T-cell (primary cell): ENCODE measurements at places on chromosomes 2 and 18.

GRCh38 chr2:172884336-172884735 is 148.7 kb downstream of the RAPGEF4 start:
- no peak overlapping the region for H3K27ac ChIP-seq
- DNase-seq, result no peak
- no peaks in the 10 kb centered on the region for H3K4me1 ChIP-seq
- no peak overlapping the region for H3K4me3 ChIP-seq
- H3K36me3 ChIP-seq, result no peaks in the 10 kb centered on the region
- H3K27me3 ChIP-seq, result peaks cover 4% of the 10 kb centered on the region

GRCh38 chr2:185374878-185375277 is 363.7 kb upstream of the FSIP2 start:
- no peak overlapping the region for H3K27ac ChIP-seq
- H3K4me3 ChIP-seq, result no peak overlapping the region
- DNase-seq, result no peak

GRCh38 chr18:58396144-58396543 is 232.7 kb downstream of the ALPK2 start:
- no peaks in the 10 kb centered on the region for H3K27me3 ChIP-seq
- no peaks in the 10 kb centered on the region for H3K4me1 ChIP-seq
- no peak overlapping the region for H3K27ac ChIP-seq

GRCh38 chr2:60515721-60516226 is 37.7 kb downstream of the BCL11A start:
- H3K36me3 ChIP-seq, result peaks cover 4% of the 10 kb centered on the region
- H3K4me1 ChIP-seq, result peaks cover 5% of the 10 kb centered on the region
- no peak for DNase-seq
- no peak overlapping the region for H3K4me3 ChIP-seq
- no peaks in the 10 kb centered on the region for H3K27me3 ChIP-seq

DNA sequence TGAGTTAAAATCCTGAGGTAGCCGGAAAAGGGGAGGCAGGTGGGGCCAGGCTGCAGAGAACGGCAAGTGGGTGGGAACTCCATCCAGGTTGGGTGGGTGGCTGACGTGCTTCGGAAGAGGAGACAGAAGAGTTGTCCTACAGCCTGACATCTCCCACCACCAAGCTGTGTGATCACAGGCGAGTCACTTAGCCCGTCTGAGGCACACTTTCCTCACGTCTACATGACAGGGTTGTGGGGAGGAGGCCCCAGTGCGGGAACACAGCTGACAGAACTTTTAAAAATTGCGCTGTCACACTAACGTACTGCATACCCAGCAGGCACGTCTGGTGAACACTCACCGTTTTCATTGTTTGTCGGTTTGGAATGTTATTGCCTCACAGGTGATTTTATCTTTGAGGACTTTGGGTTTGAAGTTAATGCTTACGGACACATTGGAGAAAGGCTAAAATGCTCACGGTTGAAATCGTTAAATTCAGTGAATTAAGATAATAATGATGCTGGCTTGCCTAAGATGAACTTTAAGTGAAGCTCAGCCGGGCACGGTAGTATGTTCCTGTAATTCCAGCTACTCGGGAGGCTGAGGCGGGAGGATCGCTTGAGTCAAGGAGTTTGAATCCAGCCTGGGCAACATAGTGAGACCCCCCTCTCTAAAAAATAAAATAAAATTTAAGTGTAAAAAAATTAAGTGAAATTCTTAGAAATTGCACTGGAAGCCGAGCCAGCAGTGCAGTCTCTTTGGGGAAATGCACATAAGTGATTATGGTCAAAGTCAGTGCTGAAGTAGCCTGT is 8.9 kb downstream of the EMILIN2 start:
- H3K27ac ChIP-seq, result no peak overlapping the region
- peaks cover 31% of the 10 kb centered on the region for H3K27me3 ChIP-seq
- DNase-seq, result no peak
- H3K4me1 ChIP-seq, result peaks cover 12% of the 10 kb centered on the region

DNA sequence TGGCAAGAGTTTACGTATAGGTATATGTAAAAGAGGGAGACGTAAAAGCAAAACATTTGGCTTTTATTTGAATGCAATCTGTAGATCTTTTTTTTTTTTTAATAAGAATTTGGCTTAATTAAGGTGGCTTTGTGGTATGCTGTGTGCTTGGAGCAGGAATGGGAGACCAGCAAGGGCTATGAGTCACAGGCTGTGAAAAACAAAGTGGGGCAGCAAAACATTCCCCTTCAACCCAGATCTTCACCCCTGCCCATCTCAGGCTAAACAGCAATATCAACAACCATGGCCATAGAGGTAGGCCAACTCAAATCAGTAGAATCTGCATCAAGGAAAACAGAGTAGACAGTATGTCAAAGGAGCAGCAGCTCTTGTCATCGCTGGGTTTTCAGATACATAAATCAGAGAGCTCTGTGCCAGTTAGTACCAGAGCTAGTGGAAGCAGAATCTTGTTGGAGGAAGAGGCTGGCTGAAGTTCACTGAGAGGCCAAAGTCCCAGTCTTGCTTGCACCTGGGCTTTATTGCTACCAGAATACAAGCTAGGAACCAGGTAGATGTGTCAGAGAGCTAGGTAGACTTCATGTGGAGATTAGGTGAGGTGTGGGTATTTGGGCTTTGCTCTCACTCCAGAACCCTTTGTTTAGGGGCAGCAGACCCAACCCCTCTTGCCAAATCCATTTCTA is 191.5 kb upstream of the FANCL start:
- no peak overlapping the region for H3K27ac ChIP-seq
- H3K4me3 ChIP-seq, result no peak overlapping the region
- no peaks in the 10 kb centered on the region for H3K36me3 ChIP-seq
- peaks cover 10% of the 10 kb centered on the region for H3K27me3 ChIP-seq
- no peaks in the 10 kb centered on the region for H3K4me1 ChIP-seq

DNA sequence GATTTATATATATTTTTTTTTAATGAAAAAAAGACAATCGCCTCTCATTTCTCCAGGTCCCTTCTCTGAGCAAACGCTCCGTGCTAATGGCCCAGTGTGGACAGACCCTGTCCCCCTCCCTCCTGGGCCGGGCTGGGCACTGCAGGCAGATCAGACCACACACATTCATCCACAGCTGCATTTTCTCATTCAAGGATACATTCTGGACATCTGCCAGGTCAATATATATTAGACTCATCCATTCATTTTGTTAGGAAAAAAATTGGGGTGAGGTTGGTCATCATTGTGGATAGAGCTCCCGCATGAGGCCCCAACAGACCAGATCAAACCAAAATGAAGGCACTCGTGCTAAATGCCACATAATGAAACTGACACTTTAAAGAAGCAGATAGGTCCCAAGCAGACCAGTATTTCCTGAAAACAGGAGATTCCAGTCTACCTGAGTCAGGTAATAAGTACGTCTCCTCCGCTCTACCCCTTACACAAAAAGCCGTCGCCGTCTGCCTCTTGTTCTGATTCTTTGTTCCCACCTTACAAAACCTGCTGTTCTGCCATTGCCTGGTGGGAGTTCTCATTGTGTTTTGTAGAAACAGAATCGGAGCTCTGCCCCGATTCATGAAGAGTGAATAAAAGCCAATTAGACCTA is 15.4 kb upstream of the OTOS start:
- DNase-seq, result no peak
- H3K4me3 ChIP-seq, result no peak overlapping the region
- no peaks in the 10 kb centered on the region for H3K27me3 ChIP-seq
- no peaks in the 10 kb centered on the region for H3K36me3 ChIP-seq
- H3K27ac ChIP-seq, result no peak overlapping the region
- no peaks in the 10 kb centered on the region for H3K4me1 ChIP-seq

DNA sequence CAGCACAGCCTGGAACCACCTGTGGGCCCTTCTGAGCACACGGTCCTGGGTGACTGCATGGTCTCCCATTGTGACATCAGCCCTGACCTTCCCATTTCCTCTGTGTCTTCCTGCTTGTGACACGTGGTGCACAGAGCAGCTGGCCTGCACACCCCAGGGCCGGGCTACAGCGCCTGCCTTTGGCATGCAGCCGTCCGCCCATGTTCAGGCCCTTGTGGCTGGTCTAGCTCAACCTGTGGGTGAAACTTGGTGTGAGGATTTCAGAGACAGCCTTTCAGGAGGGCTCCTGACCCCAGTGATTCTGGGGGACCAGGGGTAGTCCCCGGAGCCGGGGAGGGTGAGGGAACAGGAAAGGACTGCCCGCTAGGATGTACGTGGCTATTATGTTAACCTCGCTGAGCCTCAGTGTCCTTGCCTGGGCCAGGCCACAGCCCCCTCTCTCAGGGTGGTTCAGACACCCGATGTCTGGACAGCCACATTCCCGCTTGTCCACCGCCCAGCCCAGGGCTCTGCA is 284.8 kb upstream of the HS6ST1 start:
- no peaks in the 10 kb centered on the region for H3K4me1 ChIP-seq
- H3K4me3 ChIP-seq, result no peak overlapping the region
- DNase-seq, result no peak
- no peak overlapping the region for H3K27ac ChIP-seq
- H3K36me3 ChIP-seq, result no peaks in the 10 kb centered on the region
